ELF-1 (cell line): ENCODE measurements at places on chromosomes 5 and 9.

- DNase-seq: no peak
Measured at GRCh38 chr5:8700222-8700621, 831.3 kb downstream of the MTRR start.

- no peak for DNase-seq
Measured at GRCh38 chr9:129580211-129580915, 40.5 kb downstream of the C9orf50 start.

- DNase-seq: no peak
Measured at GRCh38 chr9:36092509-36093215, 43.9 kb upstream of the GLIPR2 start.

GRCh38 chr9:108186642-108187395 is 669.0 kb downstream of the ACTL7B start:
- no peak for DNase-seq

- no peak for DNase-seq
Measured at GRCh38 chr5:122937914-122938313, 92.5 kb downstream of the SNX24 start.

GRCh38 chr5:95857185-95857945 is 34.8 kb upstream of the GLRX start:
- peak; percentile 55 for DNase-seq

DNA sequence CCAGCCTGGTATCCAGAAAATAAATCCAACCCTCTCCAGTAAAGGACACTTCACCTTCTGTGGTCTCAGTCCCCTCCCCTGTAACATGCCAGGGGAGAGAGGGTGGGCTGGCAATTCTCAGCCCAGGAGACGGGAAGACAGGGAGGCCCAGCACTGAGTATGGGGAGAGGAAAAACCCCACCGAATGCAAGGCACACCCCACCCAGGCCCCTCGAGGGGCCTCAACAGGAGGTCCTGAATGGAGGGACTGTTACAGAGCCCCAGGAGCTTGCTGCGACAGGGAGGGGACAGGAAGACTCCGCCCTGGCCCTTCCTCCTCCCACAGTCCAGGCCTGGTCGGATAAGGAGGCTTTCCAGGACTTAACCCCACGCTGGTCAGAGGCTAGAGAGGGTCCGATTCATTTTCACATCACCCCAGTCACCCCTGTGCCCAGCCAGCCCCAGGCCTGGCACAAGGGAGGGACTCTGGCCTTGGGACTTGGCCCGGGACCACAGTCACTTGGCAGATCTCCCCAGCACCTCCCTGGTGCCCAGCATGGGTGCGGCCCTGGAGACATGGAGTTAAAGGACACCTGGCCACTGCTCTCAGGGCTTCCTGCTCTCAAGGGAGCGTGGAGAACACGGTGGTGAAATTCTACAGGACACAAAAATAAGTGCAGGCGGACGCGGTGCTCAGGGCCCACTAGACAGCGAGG is 44.9 kb upstream of the STXBP1 start:
- DNase-seq: peak; percentile 63

DNA sequence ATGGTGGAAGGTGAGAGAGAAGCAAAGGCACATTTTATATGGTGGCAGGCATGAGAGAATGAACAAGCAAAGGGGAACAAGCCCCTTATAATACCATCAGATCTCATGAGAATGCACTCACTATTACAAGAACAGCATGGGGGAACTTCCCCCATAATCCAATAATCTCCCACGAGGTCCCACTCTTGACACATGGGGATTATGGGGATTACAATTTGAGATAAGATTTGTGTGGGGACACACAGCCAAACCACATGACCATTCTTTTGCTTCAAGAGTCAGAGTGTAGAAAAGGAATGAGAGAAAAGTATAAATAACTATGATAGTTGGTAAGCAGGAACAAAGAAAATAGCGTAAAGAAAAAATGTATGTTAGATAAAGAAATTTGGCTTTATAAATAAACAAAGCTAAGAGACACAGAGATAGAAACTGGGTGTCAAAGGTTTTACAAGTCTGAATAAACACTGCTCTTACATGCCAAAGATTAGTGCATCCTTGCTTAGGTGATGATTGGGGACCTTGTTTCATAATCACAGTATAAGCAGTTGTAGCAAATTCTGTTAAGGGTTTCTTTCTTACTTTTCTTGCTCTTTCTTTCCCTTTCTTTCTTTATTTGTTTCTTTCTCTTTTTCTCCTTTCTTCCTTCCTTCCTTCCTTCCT is 91.9 kb upstream of the PAPPA start:
- no peak for DNase-seq

GRCh38 chr9:90095682-90096081 is 490.9 kb downstream of the GADD45G start:
- peak; percentile 55 for DNase-seq
